ENCODE measurements at places on chromosomes 4 and X.

DNA sequence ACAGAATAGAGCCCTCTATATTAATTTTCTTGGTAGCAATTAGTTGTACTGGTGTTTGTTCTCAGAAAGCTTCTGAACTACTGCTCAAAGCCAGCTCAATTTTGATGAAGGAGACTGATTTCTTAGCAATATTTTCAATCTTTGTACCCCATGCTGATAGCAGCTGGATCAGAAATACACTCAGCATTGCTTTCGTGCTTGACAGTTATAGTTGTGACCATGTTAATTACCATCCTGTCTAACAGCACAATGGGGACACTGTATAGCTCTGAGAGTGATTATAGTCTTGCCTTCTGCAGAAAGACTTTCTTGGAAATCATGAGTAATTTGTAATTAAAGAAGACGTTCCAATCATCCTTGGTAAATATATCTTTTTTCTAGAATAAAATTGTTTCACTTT is 79.7 kb upstream of the GNPDA2 start:
- no peak for DNase-seq

DNA sequence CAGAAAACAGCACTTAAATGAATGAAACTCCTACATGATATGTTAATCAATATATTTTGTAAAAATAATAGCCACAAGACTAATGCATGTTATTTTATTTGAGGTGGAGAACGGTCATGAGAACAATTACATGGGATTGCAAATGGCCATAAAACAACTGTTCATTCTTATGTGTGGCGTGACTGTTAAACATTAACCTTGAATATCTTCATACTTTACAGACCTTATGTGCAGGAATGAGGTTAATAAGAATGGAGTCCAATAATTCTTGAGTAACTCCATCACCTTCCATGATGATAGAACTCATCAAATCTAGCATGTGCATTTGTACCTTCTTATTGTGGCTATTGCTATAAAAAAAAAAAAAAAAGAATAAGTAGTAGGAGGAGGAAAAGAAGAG is 55.3 kb downstream of the PDS5A start:
- no peak for DNase-seq

DNA sequence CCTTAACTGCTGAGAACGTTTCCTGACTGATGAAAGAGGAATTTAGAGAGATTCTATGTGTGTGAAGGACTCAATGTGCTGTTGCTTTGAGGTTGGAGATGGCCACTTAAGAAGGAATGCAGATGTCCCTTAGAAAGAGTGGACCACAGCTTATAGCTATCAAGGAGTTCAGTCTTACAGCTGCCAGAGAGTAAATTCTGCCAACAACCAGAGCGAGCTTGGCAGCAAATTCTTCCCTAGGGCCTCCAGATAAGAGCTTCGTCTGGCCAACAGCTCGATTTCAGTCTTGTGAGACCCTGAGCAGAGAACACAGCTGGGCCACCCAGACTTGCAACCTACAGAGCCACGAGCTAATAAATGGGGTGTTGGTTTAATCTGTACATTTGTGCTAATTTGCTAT is 21.8 kb downstream of the MID1 start:
- DNase-seq: no peak

GRCh38 chrX:11533199-11533651 is 132.5 kb downstream of the ARHGAP6 start:
- DNase-seq: no peak

DNA sequence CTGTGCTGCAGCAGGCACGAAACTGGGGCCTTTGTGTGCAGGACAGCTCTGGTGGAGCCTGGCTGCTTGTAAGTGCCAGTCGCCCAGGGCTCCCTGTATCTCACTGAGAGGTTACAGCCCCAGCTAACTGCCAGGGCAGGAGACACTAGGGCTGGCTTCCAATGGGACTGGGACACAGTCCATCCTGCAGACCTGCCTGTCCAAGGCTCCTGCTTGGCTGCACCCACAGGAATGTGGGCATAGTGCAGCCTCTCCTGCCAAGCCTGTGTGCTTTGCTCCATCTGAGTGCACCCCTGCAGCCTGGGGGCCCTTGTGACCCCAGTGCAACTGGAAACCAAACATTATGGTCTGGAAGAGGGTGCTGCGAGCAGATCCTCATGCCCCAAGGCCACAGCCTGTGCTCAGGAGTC is 144.0 kb downstream of the ADAM29 start:
- no peak for DNase-seq

GRCh38 chr4:153480704-153481103 is 14.5 kb downstream of the TMEM131L start:
- no peak for DNase-seq

DNA sequence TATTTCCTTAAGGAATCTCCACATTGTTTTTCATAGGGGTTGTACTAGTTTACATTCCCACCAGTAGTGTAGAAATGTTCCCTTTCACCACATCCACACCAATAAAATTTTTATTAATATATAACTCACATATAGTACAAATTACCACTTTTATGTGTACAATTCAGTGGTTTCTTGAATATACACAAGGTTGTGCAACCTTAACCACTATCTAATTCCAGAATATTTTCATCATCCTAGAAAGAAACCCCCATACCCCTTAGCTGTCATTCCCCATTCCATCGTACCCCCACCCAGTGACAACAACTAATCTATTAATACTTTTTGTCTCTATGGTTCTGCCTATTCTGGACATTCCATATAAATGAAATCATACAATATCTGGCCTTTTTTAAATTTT is 108.3 kb upstream of the USP9X start:
- DNase-seq: no peak

GRCh38 chr4:141580523-141580922 is 55.9 kb upstream of the IL15 start:
- DNase-seq: no peak

Data from H9 (cell line).